ENCODE measurements at places on chromosomes 1 and 21.

DNA sequence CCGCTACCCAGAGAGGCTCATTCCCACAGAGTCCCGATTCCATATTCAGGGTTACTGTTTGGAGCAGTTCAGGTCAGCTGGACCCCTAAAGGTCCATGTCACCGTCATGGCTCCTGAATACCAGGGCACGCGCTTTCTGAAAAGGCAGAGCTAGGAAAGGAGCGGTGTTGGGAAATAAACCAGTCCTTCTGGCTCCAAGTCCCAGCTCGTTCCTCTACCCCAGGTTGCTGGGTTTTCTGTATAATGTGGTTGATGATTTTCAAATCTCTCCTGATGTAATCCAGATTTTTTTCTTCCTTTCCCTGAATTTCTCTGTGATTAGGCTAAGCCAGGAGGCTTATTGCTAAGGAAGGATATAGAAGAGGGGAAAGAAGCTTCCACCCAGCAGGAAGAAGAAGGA, 14.0 kb upstream of the PKP1 start:
- no peak for DNase-seq

DNA sequence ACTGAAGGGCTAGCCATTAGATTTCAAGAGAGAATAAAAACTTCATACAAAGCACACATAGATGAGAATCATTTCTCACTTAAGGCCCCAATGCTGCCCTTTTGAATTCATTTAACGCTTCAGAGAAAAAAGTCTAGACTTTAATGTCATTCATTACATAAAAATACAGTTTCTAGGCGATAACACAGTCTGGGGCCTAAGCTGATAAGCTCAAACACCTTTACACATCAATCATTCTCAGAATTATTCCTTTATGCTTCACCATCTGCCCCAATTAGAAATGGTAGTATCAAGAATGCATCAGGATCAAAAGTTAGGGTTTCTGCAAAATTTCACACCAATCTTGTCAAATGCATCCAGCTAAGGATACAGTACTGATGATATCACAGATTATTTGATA, 100.1 kb upstream of the HP1BP3 start:
- DNase-seq = no peak

DNA sequence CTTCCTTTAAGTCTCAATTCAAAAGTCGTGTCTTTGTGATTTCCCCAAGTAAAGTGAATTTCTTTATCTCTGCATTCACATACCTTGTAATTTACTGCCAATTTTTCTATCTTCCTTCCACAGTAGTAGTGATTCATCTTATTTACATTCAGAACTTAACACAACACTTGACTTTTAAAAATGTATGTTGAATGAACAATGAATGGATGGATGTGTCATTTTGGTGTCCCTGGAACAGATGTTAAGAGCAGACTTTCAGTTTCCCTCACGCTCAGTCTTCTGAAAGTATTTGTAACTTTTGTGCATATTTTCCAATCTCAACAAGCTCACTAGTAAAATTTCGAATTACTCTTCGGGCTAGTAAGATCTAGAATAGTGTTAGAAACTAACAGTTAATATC, 352.0 kb downstream of the HHIPL2 start:
- no peak for DNase-seq

GRCh38 chr1:30305519-30305918, 417.9 kb downstream of the MATN1 start:
- no peak for DNase-seq

GRCh38 chr21:44761747-44762208, 39.8 kb downstream of the UBE2G2 start:
- no peak for DNase-seq

DNA sequence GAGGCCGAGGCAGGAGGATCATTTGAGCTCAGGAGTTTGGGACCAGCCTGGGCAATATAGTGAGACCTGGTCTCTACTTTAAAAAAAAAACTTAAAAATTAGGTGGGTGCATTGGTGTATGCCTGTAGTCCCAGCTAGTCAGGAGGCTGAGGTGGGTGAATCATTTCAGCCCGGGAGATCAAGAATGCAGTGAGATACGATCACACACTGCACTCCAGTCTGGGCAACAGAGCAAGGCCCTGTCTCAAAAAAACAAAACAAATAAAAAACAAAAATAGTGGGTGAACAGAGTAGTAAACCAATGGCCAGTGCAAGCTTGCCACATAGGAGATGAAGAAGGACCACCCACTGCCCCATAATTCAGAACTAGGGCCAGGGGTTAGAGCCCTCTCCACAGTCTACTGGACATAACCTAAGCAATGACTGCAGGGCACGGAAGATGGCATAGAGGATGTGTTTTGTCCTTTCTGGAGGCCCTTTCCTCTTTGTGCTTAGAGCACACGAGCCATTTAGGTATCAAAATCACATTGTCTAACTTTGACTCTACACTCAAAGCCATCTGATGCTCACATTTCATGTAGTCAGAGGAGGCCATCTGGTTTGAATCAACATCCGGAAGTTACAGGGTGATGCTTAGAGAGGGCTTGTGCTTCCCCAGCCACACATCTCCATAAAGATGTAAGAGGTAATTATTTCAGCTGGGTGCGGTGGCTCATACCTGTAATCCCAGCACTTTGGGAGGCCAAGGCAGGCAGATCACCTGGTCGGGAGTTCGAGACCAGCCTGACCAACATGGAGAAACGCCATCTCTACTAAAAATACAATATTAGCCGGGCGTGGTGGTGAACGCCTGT, 12.6 kb downstream of the CD2 start:
- DNase-seq = peak; percentile 50

DNA sequence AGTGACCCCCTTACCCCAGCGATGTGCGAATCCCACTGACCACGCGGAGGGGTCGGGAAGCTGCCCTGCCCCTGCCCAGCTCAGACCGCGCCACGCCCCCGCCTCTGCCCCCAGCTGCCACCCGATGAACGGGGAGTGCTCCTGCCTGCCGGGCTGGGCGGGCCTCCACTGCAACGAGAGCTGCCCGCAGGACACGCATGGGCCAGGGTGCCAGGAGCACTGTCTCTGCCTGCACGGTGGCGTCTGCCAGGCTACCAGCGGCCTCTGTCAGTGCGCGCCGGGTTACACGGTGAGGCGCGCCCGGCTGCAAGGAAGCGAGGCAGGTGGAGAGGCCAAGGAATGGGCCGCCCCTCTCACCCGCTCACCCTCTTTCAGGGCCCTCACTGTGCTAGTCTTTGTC, 11.9 kb upstream of the LRRC71 start:
- DNase-seq = no peak

GRCh38 chr1:244049162-244050013, 1.7 kb upstream of the ZBTB18 start:
- DNase-seq = peak; percentile 49

GRCh38 chr1:224933584-224933983, 4.1 kb downstream of the DNAH14 start:
- DNase-seq = no peak

GRCh38 chr1:17208546-17208945, 3.6 kb downstream of the PADI1 start:
- DNase-seq = no peak

DNA sequence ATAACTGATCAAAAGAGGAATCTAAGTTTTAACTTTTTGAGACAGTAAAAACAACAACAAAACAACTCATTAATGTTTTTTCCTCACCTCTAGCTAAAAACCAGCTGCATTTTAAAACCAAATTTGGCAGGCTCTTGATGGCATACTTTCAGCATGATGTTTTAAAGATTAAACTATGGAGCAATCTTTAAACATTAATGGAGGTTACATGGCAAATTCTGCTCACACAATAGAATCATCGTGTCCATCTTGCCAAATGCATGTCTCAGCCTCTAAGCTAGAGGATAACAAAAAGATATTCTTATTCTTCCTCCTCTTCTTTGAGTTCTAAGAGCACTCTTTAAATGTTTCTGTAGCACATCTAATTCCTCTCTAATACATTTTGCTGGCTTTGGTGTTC, 579.8 kb upstream of the PKN2 start:
- no peak for DNase-seq

GRCh38 chr1:46681333-46682034, 9.8 kb downstream of the TEX38 start:
- no peak for DNase-seq

GRCh38 chr1:86915737-86916235, 1.4 kb downstream of the HS2ST1 start:
- no peak for DNase-seq

DNA sequence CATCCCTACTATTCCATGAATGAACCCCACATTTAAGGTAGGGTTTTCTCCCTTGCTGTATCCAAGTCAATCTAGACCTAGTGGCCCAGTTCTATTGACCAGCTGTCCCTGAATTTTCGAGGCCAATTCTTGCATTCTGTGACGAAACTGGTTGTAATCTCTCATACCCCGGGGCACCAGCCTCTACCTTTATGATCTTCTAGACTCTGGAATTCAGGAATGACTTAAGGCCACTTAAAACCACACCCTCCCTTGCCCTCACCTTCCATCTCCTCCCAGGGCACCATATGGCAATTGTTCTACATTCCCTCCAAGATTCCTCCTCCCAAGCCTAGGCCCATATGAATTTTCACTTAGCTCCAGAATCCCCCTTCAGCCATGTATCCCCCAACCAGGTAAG, 48.9 kb downstream of the RHOU start:
- no peak for DNase-seq

All from activated CD4-positive, alpha-beta T cell treated with anti-CD3 and anti-CD28 coated beads, Interleukin-2, amount 10 ng/mL, durations not matched to agents 7 days and 5 days (primary cell).